Naive thymus-derived CD8-positive, alpha-beta T cell (primary cell): ENCODE measurements at places on chromosomes 3 and 15.
A peak's percentile ranks its signal among the peaks of the same experiment; 100 is the strongest.

- DNase-seq: no peak
These were observed 2.5 kb downstream of the MAP3K13 start for GRCh38 chr3:185365291-185366073.

- no peak for DNase-seq
These were observed 86.2 kb downstream of the DHX30 start for GRCh38 chr3:47888986-47889757.

- no peak for DNase-seq
These were observed 24.5 kb upstream of the KLF13 start for GRCh38 chr15:31302029-31302657.

GRCh38 chr3:161038725-161039124, 66.4 kb downstream of the B3GALNT1 start:
- no peak for DNase-seq

DNA sequence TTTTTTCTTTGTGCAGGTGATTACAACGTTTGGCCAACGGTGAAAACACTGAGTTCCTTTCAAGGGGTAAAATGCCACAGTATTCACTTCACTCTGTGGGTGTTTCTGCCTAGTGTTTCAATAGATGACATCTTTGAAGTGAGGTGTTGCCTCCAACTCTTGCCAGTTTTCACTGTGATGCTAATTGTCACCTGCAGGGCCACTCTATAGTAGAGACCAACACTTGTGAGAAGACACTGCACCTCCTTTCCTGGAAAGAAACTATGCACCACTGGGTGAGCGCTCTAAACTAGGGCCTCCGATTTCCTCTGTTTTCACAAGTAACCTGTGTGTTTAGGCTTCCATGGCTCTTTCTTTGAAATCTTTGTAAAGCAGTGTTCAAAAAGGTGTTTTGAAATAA, 98.3 kb downstream of the THRB start:
- no peak for DNase-seq

DNA sequence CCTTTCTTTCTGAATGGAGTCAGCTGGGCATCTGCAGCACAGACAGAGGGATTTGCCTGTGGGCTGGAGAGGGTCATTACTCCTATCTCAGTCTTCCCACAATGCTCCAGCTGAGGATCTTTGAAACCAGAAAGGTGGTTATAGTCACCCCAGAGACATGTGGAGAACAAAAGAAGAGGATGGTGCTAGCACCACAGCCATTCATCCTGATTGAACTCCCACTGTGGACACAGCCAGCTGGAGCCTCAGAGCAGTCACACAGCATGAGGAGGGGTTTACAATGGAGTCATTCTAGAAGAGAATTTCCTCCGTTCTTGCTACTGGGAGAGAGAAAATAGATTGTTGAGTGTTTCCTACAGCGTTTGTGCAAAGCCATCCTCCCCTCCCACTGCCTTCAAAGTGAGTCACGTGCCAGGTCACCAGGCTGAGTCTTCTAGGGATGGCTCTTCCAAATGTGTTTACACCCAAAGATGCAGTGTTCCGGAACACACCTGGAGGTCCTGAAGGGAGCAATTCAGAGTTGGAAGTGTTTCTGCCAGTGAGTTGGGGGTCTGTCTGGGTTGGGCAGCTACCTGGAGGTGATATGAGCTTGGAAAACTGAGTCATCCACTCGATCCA, 18.9 kb upstream of the GREM1 start:
- no peak for DNase-seq

- no peak for DNase-seq
These were observed 17.1 kb downstream of the ADCY5 start for GRCh38 chr3:123431658-123432324.

GRCh38 chr15:66955871-66956585, 109.4 kb upstream of the SMAD3 start:
- DNase-seq: no peak

GRCh38 chr3:72032441-72033135, 247.6 kb upstream of the PROK2 start:
- no peak for DNase-seq

DNA sequence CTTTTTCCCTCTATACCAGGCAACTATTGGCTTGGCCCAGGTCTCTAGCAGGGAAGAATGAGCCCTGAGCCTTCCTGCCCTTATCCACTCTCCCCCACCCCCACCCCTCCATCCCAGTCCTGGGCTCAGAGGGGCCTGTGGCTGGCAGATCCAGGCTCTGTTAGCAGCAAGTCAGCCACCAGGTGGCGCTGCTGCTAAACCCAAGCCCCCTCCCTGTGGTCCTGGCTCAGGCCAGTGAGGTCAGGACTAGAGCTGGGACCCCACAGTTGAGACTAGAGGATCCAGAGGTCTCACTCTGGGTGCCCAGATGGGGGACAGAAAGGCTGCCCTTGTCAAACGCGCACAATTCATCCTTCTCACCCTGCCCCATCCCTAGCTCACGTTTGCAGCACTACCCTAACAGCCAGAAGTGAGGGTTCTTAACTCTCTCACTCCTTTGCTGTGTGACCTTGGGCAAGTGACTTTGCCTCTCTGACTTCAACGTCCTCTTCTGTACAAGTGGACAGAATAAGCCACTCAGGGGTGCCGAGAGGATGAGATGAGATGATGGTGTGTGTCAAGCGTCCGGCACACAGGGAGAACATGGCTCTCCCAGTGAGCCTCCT, 46.8 kb upstream of the SLC6A1 start:
- DNase-seq: peak; percentile 47

GRCh38 chr3:195094191-195094921, 176.6 kb downstream of the XXYLT1 start:
- no peak for DNase-seq

- DNase-seq: no peak
These were observed 126.1 kb downstream of the SERPINI1 start for GRCh38 chr3:167861649-167862048.
